CD4-positive, alpha-beta T cell treated with Interleukin-6 for 4 hours (primary cell): ENCODE measurements at places on chromosomes 7 and 10.

GRCh38 chr10:21314906-21315644 lies 210.4 kb downstream of the SKIDA1 start:
- no peak for DNase-seq

DNA sequence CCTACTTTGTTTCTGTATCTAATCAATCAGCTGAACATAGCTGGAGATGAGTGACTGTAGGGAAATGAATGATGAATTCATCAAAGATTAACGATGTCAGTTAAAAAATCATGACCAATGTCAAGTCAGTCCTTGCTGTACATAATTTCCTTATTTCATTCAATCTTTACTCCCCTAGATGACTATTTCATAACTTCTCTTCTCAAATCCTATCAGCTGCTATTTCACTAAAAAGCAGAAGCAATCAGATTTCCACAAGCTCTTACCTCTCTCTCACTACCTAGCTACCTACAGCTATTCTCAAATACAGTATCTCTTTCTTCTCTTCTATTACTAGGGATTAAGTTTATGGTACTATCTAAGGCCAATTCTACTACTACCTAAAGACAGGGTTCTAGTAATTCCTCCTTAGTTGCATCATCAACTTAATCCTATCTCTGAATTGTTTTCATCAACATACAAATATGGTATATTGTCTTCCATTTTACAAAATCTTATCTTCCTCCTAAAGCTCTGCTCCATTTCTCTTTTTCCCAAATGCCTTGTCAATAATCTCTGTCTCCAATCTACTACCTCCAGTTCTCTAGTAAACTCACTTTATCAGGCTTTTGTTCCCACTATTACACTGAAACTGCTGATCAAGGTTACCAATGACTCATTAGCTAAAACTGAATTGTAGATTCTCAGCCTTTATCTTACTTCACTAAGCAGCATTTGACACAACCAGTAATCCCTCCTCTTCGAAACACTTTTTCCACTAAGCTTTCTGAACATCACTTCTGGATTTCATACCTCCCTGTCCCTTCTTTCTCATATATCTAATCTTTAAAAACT lies 28.4 kb downstream of the JMJD1C start:
- no peak for DNase-seq

GRCh38 chr7:6530626-6531491 lies 20.4 kb downstream of the GRID2IP start:
- peak; percentile 78 for DNase-seq

DNA sequence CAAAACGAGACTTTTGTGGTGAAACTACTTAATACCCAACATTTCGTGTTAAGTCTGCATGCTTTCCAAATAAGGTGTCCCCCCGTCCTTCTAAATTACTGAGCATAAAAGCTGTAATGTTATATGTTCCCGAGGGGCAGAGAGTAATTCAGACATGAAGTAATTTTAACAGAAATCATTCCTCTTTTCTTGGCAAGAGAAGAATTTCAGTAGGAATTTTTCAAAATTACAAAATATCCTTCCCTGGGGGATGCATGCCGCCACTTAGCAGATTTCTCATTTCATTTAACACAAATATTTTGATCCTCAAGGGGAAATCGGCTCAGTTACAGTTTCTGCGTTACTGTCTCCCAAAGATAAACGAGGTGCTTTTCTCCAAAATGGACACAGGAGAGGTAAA lies 213.2 kb upstream of the RHOBTB1 start:
- no peak for DNase-seq

DNA sequence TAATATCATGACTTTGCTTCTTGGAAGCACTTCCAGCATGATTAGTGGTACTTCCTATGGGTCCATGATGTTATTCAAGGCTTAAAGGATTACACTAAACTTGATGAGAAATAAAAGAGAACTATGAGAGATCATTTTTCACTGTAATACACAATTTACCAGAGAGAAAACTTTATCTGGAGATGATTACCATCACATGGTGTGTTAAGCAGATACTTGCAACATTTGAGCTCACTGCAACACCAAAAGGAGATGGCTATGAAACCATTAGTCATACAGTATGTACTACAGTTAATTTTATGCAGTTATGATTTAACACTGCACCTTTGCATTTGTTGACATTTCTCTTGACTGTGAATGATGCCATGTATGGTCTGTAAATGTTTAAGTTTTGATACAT lies 311.3 kb upstream of the AOAH start:
- no peak for DNase-seq

DNA sequence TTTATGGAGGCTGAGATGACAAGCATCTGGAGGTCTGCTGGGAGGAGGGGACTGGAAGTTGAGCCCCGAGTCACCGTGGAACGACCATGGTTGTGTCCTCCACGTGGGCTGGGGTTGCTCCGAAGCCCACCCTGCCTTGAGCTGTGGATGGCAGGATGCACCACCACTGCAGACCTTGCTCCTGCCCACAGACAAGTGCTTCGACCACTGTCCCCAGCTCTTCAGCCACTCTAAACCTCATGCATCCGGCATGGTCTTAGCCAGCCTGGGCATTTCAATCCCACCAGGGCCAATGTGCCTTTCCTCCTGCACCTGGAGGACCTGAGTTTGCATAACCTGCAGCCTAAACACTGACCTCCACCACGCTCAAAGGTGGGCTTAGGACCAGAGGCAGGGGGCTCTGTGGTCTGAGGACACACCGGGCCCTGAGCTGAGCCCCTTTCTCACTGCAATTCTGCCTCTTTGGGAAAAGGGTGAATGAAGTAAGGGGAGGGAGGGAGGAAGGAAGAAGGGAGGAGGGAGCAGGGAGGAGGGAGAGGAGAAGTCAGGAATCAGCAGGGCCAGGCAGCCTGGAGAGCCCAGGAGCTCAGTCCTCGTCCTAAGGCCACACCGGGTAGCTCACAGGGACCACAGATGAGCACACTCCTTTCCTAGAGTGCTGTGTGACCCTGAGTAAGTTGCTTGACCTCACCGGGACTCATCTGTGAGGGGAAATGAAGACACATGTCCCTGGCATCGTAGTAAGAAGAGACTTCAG lies 44.8 kb upstream of the DNAAF5 start:
- no peak for DNase-seq

- no peak for DNase-seq
These were observed 666.0 kb downstream of the SUGCT start for GRCh38 chr7:40800771-40801170.

- DNase-seq = no peak
These were observed 266 bp upstream of the STMP1 start for GRCh38 chr7:135662123-135662372.

GRCh38 chr7:127935847-127936376 lies 95.3 kb downstream of the LRRC4 start:
- DNase-seq = no peak

DNA sequence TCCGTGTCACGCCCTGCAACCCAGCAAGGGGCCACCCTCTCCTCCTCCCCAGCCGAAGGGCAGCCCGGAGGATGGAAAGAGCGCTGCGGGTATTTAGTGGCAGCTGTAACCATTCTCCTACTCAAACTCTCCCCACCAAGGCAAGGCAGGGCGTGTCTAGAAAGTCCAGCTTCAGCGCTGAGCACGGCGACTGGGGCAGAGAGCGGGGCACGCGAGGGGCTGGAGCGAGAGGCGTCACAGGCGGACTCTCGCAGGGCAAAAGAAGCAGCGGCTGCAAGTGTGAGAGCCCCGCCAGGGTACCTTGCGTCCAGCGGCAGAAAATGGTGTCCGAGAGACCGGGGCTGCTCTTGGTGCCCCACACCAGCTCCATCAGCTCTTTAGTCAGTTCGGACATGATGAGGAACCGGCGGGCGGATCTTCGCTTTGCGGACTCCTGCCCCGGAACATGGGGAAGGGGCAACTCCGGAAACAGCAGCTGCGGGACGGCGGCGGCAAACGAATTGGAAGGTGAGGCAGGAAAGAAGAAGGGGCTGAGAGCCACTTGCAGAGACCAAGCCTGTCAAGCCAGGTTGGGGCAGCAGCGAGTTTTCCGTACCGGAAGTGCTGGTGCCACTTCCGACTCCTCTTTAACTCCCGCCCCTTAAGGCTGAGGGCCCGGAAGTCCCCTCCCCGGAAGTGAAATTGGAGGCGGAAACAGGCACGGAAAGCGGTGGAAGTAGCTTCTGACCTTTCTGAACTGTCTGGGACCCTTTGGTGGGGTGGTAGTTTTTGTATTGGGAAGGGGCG lies at the start of gene MINDY3:
Gene MINDY3 (minus strand): TSS at position 602 of the 786 bp plus-strand sequence. CDS start 208 bp downstream, at position 394.
- peak; percentile 86 for DNase-seq

GRCh38 chr7:27099453-27100370 lies 2.8 kb downstream of the HOXA2 start:
- no peak for DNase-seq

GRCh38 chr7:70154521-70155180 lies 556.4 kb downstream of the AUTS2 start:
- DNase-seq = no peak

- no peak for DNase-seq
These were observed 52.6 kb upstream of the CAPZA2 start for GRCh38 chr7:116809636-116810266.

GRCh38 chr7:84492098-84493034 lies 297.8 kb upstream of the SEMA3A start:
- no peak for DNase-seq

- no peak for DNase-seq
These were observed 66.2 kb upstream of the PDGFA start for GRCh38 chr7:585873-586272.

DNA sequence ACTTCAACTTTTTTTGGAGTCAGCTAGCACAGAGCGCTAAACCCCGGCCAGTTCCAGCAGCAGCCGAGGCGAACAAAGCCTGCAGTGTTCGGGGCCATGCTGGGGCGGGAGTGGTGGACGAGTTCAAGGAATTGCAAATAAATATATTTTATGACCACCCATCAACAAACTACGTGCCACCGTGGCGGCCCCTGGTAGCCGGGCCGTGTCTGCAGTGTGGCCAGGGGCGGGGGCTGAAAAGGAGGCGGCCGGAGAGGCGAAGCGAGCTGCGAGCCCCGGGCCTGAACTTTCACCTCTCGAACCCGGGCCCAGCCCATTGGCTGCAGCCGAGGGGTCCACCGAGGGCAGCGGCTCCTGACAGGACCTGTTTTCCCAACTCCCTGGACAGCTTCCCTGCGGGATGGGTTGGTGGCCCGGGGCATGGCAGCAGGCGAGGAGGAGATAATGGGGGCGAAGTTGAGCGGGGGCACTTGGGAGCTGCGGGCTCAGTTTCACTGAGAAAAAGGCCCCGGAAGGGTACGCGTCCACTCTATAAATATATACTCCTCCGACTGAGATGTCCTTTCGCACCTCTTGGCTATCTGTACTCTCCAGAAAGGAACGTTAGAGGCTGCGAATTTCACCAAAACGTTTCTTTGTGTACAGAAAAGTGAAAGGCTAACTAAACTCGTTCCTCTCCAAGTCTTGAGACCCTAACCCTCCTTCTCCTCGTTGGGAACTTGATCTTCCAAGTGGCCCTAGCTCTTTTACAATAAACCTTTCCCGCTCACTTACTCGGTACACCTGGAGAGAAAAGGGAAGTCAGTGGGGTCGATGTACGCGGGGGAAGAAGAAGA lies 164.6 kb upstream of the PPP1R3A start:
- DNase-seq = no peak

DNA sequence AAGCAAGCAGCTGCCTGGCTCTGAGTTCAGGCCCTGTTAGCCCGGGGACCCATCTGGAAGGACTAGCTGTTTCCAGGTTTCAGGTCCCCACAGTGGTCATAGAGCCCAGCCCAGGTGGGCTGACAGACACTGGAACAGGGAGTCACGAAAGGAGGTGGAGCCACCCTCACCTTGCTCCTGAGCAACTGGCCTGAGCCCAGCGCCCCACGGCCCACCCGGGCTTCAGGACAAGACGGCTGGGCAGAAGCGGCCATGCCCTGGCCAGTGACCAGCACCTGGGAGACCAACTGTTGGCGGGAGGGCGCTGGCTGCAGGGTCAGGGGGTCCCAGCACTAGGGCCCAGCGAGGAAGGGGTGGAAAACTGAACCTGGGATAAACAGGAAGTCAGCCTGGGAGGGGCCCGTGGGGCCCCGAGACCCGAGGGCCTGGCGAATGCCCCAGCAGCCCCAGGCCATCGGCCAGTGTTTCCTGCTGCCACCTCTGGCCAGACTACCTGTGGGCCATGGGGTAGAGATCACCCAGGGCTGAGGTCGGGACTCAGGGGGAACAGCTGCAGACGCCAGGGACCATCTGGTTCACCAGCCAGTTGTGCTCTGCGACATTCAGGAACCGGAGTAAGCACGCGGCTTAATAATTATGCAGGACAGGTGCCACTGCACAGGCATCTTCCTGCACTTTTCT lies 282.1 kb upstream of the PPP2R2D start:
- DNase-seq = no peak

- no peak for DNase-seq
These were observed 431.2 kb downstream of the TNS3 start for GRCh38 chr7:47150497-47151260.

GRCh38 chr10:1664333-1664964 lies 72.9 kb downstream of the ADARB2 start:
- no peak for DNase-seq

DNA sequence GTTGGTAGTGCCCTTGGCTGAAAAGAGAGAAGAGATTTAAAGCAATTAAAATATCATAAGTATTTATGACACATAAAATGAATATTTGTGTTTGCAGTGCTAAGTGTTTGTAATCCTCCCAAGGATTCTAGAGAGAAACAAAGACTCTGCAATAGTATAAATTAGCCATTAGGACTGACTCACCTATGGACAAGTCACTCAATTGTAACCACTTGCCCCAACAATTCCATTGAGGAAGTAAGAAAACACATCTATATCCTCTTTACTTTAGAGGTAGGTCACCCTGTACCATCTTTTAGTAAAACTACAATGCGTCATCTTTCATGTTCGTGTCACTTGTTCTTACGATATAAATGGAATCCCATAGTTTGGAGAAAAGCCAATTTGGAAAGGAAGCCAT lies 85.7 kb upstream of the INHBA start:
- DNase-seq = no peak
